Activated effector memory CD4-positive, alpha-beta T cell treated with Interleukin-2 at 50 U/mL for 16 hours (primary cell): ENCODE measurements at places on chromosomes 5 and 9.

DNA sequence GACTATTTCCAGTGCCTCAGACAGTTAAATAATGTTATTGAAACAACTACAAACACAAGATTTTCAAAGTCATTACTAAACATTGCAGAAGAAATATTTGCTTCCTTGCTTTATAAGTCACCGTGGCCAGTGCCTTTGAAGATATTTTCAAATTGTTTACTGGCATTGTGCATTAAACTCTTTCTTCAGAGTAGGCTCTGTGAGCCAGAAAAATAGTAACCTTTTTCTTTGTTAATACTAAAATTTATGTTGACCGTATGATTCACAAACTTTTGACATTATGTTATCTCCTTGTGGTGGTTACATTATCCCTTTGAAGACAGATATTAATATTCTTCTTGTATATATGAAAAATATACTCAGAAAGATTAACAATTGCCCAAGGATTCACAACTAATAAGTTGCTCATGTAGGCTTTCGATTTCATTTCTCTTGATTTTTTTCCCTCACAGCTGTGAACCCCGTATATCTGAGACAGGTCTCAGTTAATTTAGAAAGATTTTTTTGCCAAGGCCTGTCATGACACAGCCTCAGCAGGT is 140.1 kb downstream of the NR3C1 start:
- no peak for DNase-seq

GRCh38 chr5:33725806-33726205 is 166.0 kb downstream of the ADAMTS12 start:
- no peak for DNase-seq

- no peak for DNase-seq
Measured at GRCh38 chr5:1769752-1770442, 29.7 kb downstream of the MRPL36 start.

DNA sequence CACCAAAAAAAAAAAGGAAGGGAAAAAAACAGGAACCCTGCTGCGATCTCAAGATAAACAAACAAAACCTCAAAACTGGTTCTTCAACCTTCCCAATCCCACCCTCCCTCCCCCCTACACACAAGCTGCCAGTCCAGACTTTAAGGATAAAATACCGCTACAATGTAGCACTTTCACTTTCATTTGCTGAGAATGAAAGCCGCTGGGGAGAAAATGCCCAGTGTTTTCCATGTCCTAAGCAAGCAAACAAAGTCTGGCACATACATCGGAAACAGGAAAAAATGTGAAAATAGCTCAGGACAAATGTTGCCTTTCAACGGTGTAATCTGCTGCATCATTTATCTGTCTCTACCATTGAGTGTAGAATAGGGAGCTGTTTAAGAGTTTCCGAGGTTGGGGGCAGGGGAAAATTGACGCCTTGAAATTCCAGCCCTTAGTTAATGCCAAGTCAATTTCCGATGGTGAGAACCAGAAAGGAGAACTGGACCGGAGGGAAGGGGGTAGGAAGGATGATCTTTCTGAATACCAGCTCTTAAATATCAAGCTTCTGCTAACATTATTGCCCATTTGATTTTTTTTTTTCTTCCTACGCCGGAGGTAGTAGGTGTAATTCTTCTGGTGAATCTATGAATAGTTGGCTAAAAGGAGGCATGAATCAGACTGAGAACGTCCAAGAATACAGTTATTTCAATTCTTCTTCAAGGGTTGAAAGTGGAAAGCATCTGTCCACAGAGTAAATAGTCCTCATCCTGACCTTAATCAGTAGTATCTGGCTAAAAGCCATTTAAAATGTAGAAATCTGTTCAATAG is 1.2 kb upstream of the ADAMTS6 start:
- no peak for DNase-seq

- DNase-seq: no peak
Measured at GRCh38 chr5:81533629-81534405, 139.9 kb upstream of the ACOT12 start.

DNA sequence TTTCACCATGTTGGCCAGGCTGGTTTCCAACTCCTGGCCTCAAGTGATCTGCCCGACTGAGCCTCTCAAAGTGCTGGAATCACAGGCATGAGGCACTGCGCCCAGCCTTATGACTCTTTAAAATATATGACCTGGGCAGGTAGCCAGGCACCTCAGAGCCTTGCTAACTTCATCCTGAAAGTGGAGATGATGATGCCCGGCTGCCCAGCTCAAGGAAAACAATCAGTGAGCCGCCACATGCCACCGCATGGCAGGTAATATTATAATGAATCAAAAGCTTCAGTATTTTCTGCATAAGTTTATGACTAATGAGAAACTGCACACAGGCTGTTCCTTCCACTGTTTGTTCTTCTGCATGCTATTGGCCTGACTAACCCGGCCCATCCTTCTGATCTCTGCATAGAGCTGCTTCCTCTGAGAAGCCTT is 30.4 kb upstream of the DMRT1 start:
- no peak for DNase-seq

DNA sequence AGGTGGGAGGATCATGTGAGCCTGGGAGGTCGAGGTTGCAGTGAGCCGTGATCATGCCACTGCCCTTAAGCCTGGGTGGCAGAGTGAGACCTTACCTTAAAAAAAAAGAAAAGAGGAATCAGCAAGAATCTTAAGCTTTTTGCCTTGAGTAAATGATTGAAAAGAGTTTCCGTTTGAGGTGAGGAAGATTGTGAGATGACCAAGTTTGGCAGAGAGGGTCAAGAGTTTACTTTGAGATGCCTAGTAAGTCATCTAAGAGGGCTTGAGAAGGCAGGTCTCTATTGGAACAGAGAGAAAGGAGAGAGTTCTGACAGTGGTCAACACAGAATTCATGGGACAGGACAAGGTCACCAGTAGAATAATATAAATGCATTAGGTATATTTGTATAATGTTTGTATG is 572.1 kb downstream of the TLE4 start:
- no peak for DNase-seq

GRCh38 chr5:72908664-72909063 is 47.2 kb upstream of the FCHO2 start:
- no peak for DNase-seq

DNA sequence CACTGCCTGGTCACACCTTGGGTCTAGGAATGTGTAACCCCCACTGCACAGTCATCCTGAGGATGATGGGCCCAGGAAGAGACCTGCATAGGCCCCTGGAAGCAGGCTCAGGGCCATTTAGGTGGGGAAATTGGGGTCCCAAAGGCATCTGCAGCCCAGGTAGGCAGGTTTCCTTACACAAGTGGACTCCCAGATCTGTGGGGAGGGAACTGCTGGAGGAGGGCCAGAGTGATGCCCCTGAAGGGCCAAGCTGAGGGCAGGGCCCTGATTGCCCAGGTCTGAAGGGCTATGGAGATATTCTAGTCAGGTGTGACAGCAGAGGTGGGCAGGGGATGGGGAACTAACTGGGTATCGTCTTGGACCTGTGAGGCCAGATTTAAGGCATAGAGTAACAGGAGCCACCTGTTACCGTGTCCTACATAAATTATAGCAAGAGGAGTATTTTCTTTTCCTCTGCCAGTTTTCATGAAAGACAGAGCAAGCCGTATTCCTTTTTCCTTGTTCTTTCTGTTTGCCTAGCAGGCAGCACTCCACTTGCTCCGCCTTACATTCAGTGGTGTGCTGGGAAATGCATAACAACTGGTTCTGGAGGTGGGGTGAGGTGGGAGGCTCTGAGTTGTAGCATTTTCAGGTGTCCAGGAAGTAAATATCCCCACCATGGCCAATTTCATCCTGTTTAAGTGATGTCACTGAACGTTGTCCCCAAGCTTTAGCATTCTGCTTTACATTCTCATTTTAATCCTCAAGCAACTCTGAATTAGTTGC is 41.3 kb downstream of the PPARGC1B start:
- no peak for DNase-seq

GRCh38 chr5:65451436-65451835 is 30.3 kb downstream of the ADAMTS6 start:
- no peak for DNase-seq

- no peak for DNase-seq
Measured at GRCh38 chr5:92941806-92942205, 639.2 kb downstream of the NR2F1-AS1 start.

GRCh38 chr5:122153774-122154173 is 24.4 kb downstream of the ZNF474 start:
- no peak for DNase-seq

GRCh38 chr9:125889112-125889475 is 141.9 kb downstream of the PBX3 start:
- DNase-seq: no peak

GRCh38 chr9:130208600-130209347 is 36.6 kb downstream of the NCS1 start:
- no peak for DNase-seq

GRCh38 chr9:117120061-117120460 is 294.8 kb downstream of the ASTN2 start:
- no peak for DNase-seq

GRCh38 chr5:81145329-81145935 is 87.7 kb upstream of the CKMT2 start:
- DNase-seq: no peak

GRCh38 chr5:174693697-174694385 is 30.5 kb upstream of the MSX2 start:
- no peak for DNase-seq

DNA sequence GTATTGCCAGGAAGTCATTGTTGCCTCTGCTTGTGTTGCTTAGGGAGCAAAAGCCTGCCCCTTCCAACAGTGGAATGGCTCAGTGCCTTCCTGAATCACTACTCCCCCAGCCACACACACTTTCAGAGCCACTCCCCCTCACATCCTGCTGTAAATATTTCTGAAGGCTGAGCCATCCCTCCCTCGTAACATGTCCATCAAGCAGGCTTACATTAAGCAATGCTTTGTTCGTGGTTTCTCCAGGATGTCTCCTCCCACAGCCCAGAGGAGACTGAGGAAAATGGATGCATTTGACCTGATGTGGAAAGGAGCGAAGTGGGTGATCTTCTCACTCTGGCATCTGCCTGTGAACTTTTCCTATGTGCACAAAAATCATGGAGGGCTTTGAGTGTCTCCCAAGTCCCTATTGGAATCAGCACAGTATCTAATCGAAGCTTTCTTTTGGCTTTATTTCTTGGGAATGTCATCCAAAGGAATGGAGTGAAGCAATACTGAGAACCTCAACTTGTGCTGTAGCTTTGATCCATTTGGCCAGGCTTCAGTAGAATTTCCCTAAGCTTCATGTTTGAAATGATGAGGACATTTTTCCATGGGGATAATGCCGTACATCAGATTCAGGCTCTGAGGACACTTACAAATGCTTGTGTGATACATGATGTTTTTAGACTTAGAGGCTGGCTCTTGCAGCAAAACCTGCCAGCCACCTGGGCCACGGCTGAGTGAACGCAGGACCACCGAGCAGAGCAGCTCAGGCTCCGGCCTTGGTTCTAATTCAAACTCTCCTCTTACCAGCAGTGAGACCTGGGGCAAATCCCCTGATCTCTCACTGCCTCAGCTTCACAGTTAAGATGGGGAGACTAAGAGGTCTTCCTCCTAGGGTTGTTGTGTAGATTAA is 389.1 kb downstream of the ENC1 start:
- no peak for DNase-seq

GRCh38 chr9:109278216-109278615 is 42.6 kb downstream of the EPB41L4B start:
- no peak for DNase-seq

- no peak for DNase-seq
Measured at GRCh38 chr5:162209005-162209605, 141.5 kb downstream of the GABRG2 start.

DNA sequence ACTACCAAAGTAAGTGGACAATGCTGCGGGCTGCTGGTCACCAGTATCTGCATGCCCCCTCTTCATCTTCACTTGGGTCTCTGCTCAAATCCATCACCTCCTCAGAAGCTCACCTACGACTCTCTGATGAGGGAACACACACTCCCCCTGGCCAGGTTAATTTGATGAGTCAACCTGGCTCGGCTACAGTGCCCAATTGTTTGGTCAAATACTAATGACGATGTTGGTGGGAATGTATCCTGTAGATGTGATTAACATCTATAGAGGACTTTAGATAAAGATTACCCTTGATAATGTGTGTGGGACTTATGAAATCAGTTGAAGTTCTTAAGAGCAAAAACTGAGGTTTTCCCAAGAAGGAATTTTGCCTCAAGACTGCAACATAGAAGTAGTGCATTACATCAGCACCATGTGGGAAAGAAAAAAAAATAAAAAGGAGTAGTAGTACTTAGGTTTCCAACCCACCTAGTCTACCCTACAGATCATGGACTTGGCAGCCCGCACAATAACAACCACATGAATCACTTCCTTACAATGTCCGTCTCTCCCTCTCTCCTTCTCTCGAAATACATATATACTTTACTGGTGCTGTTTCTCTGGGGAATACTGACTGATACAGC is 467.3 kb downstream of the DNAH5 start:
- DNase-seq: no peak

DNA sequence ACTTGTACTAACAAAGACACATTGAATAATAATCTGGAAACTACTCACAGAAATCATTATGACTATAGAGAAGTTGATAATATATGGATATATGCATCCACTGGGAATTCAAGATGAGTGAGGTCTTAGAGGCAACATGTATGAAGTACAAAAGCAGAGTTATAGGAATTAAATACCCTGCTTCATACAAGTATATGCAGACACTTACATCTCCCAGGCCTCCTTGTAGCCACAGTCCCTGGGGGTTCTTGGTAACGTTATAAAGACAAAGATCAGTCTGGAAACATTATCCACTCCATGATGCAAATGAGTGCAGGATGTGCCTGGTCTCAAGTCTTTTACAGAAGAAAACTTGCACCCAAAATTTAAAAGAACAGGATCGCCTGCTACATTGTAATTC is 92.4 kb upstream of the ANXA1 start:
- no peak for DNase-seq

DNA sequence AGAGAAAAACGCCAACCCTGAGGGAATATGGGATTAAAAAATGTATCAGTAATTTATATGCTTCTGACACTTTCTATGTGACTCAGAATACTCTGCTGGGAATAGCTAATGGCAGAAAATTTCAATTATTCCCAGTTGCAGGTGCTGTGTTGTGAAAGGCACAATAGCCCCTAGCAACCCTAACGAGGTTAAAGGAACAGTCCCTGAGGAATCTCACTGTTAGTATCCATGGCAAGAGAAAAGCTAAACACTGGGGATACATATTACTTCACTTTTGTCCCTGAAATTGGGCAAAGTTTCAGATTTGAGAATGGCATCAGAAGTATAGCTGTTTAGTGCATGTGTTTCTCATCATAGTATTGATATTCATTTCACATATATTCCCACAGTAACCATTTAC is 555.0 kb downstream of the RAB3C start:
- no peak for DNase-seq

- DNase-seq: no peak
Measured at GRCh38 chr5:33985447-33985846, 954 bp upstream of the SLC45A2 start.
